NCI-H1092 (cell line): ENCODE measurements at places on chromosomes 7 and 10.

DNA sequence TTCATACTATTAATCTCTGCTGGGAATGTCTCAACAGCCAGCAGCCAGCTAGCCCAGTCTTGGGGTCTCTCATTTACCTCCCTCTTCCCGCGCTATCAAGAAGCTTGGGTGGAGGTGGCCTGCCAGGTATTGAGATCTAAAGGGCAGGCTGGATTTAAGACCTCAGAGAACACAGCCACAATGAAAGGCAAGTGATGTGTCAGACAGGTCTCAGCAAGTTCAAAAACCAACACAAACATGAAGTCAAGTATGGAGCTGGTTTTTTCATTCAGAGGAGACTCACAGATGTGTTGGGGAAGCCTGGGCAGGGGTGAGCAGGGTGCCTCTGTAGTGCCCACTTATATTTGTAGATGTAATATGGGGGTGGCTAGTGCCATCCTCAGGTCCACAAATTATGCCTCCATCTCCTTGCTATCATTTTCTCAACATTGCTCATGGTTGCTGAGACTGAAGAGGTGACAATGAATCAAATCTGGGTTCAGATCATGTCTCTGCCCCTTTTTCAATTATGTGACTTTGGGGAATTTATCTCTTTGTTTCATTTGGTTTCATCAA, 27.7 kb upstream of the CROT start:
- no peak for DNase-seq

- no peak for DNase-seq
These were observed 24.3 kb downstream of the FAM20C start for GRCh38 chr7:216360-217300.

DNA sequence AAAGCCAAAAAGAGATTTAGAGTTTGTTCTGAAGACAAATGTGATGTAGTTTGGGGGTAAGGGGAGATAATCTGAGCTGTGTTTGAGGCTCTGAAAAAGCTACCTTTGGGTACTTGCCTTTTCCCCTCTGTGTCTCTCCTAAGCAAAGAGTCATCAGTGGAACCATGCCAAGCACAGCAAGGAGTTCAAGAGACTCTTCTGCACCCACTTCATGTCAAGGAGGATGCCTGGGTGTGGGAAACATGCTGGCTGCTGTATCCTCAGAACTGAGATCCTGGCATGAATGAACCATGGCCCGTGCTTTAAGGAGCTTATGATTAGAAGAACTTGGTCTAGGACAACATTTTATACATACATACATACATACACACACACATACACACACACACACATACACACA, 142.9 kb downstream of the NOC3L start:
- DNase-seq: no peak

GRCh38 chr10:62053860-62054259, 152.4 kb downstream of the ARID5B start:
- DNase-seq: no peak

GRCh38 chr7:108002726-108003598, at the start of gene LAMB1:
TSS of gene LAMB1 (minus strand) at chr7:108003161. CDS start at chr7:108002885, 276 bp downstream.
- DNase-seq: no peak

DNA sequence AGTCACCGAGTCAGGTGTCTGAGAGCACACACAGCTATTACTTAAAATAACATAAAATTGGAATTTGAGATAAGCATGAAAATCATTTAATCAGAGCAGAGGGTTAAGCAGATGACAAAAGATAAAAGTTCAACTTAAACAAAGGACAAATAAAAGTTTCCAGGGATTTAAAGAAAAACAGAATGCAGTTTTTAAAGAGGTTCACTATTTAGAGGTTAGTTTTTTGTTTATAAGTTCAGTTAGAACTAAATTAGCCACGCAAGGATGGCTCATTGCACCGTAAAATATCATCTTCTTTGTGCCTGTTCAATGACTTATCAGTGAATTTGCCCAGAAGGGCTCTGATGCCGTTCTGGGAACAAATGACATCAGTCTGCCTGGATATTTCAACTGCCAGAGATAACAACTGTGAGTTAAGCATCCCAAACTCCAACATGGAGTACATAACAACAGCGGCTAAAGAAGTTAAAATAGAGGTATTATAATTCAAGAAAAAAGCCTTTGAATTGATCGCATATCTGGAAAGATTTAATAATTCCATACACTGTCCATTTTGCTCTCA, 107.8 kb downstream of the ANK3 start:
- DNase-seq: no peak

GRCh38 chr7:102873470-102874165, 39.2 kb upstream of the LRRC17 start:
- no peak for DNase-seq

GRCh38 chr10:118541718-118542117, 53.7 kb downstream of the PRLHR start:
- DNase-seq: no peak

DNA sequence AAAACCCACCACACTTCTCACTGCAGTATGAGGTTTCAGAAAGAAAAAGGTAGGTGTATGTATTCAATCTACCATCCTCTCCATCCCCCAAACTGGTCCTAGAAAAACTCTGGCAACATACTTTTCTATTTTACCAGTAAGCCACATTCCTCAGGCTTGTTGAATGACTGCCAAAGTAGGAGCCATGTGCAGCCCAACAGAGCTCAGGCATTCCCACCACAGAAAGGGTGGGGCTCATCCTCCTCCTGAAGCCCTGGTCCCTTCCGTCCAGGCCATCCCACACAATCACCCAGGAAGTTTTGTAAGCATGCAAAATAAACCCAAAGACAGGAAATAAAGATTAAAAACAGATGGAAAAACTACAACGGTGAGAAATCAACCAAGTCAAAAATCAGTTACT, 57.2 kb downstream of the MAD1L1 start:
- DNase-seq: no peak

DNA sequence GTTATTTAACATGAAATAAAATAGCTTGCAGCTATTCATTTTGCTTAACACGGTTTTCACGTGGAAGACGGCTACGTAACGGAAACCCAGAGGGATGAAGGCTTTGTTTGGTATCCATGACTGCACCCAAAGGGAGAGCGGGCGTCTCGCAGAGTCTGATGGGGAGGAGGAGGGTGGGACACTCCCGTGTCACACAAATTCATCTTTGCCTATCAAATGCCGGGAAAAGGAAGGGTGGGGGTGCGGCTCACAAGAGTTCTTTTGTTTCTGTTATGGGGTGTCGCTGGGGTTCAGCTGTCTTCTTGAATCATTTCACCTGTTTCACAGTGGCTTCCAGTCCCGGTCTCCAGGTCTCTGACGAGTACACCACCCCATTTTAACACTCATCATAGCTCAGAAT, 108.5 kb downstream of the ZRANB1 start:
- DNase-seq: no peak

- no peak for DNase-seq
These were observed 146.3 kb upstream of the EEPD1 start for GRCh38 chr7:36006636-36007229.

DNA sequence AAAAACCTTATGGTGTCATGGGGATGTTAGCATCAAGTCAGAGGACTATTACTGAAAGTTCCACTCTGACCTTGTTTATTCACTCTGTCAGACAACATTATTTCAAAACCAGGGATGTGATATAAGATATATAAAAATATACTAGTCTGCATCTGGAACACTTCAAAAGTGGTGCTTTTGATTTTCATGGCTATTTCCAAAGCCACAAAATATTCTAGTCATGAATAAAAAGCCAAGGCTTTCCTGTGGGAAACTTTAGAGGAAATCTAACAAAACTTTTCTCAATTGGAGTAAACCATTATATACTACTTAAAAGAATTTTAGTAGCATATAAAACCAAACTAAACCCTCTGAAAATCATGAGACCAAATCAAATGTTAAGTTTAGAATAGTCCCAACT, 205.2 kb downstream of the TMEM26 start:
- no peak for DNase-seq

DNA sequence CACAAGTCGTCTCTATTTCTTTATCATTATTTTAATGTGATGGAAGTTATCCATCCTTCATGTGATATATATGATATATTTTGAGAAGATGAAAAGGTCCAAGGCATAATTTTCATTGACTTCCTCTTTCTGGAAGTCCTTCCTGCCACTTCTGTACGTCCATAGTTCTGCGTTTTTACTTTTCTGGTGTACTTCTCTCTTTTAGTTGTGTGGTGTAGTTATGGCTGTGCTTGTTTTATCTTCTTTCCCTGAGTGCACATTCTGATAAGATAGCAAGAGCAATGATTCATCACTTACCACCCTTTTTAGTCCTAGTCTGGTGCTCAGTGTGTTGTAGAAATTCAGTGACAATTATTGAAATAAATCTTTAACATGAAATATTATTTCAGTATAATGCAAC, 231.3 kb upstream of the FERD3L start:
- DNase-seq: no peak

DNA sequence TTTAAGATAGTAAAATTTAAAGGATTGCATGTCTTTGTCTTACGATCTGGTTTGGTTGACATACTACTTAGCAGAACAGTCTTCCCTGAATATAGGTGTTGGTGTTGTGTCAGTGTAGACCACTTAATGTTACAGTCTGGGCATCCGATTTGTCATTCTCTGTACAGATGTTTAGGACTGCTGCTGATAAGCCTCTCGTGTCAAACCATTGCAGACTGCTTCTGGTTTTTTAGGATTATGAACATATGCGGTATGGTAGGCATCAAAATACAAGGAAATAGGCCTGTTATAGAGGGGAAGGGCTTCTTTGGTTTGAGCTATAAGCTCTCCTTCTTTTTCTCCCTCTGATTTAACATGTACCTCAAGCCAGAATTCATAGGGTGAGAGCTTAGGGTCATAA, 7.4 kb downstream of the CYP3A43 start:
- DNase-seq: no peak

GRCh38 chr10:99888622-99889021, 106.2 kb downstream of the ABCC2 start:
- no peak for DNase-seq

- no peak for DNase-seq
These were observed 30.1 kb upstream of the RBM20 start for GRCh38 chr10:110613996-110614495.

- DNase-seq: no peak
These were observed 101.6 kb upstream of the PPIF start for GRCh38 chr10:79245539-79246208.
